ENCODE measurements at places on chromosomes 3 and 15.

DNA sequence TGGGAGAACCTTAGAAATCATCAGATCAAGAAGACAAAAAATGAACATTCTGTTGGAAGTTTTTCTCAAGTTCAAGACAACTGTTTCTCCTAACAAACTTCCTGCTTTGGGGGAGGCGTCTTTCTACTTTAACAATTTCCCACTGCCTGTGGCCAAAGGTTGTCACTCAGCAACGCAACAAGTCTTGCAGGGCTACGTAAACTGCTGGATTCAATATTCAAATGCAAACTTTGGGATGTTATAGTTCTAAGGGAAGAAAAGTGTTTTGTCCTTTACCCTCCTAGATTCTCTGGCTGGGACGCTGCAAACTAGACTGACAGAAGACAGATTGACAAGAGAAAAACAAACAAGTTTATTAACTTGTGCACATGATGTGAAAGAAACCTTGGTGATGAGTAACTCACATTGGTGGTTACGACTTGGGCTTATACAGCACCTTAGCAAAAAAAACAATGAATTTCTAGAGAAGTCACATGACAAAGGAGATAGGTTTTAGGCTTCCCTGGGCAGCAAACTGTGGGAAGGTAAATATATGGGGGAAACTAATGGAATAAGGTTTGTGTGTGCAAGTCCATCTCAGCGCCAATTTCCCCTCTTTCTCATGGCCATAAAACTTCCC, 34.0 kb upstream of the ARPIN start:
- DNase-seq: no peak

DNA sequence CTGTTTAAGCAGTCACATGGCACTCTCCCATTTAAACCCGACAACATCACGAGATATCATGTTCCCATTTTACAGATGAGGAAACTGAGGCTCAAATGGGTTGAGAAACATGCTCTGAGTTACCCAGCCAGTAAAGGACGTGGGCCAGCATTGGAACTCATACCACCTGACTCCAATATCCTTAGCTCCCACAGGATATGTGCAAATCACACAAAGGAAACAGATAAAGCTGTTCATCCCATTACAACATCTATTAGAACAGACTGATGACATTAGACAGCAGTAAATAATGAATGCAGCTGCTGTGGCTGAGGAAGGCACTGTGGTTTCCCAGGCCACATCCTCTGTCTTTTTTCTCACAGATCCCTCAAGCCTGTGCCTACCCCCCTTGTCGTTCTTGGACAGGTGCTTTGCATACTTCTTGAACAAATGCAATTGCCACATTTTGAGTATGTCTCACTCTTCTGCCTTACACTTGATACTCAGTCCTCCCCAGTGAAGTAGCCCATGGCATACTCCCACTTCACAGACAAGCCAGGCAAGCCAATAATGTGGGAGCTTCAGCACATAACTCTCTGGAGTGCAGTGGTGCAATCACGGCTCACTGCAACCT, 17.7 kb downstream of the FRMD4B start:
- no peak for DNase-seq

GRCh38 chr15:80615783-80616391, 79.2 kb upstream of the ABHD17C start:
- DNase-seq: peak; percentile 57

DNA sequence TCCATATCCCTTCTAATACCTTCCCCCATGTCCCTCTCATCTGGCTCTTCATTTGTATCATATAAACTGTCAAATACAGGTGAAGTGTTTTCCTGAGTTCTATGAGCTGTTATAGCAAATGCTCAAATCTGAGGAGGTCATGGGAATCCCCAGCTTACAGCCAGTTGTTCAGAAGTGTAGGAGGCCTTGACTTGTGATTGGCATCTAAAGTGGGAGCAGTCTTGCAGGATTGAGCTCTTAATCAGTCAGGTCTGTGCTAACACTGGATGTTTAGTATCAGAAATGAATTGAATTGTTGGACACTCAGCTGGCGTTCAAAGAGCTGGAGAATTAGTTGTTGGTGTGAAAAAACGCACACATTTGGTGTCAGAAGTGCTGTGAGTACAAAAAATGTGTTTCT, 65.0 kb downstream of the IFT57 start:
- DNase-seq: no peak

DNA sequence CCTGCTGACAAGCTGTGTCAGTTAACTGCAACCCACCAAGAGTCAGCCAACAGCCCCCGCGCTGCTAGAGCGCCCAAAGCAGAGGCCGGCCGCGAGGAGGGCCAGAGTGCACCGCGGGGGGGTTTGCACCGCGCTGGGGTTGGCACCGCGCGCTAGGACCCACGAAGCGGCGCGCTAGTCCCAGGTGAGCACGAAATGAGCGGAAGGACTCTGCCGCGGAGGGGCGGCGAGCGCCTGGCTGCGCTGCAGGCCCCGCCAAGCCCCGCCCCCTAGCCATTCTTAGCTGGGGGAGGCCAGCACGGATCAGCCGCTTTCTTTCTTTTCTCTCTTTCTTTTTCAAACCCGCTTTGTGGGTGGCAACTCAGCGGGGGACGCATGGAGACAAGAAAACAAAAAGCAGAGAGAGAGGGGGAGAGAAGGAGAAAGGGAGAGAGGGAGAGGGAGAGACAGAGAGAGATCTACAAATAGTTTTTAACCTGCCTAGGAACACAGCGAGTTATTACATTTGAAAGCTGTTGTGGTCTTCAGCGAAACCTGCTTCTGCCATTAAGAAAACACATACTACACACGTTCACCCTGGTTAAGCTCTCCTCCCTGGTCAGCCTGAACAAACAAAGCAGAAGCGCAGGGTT, 6.9 kb upstream of the FOXB1 start:
- DNase-seq: no peak

GRCh38 chr3:173397161-173398110, at the start of gene NLGN1:
TSS of gene NLGN1 (plus strand) at chr3:173397744.
- peak; percentile 80 for DNase-seq

DNA sequence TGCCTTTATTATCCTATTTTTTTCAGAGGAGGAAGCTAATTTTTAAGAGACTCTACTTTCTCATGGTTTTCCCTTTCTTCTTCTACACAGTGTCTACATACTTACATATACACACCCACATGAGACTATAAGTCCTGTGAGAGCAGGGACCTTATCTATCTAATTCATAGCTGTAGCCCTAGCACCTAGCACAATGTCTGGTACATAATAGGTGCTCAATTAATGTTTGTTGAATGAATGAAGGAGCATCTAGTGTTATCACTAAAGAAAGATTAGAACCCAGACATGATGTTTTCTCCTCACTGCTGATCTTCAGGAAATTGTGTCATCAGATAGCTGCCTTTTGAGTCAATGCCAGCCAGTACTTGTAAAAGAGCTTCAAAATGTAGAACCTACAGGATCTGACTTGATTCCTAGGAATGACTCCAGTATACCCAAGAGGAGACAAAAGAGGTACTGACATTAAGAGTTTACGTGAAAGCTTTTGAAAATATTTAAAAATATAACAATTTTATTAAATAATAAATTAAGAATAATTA, 2.5 kb downstream of the SCG5 start:
- DNase-seq: peak; percentile 41

GRCh38 chr3:51703068-51703760, 3.7 kb upstream of the GRM2 start:
- DNase-seq: no peak

GRCh38 chr3:40310705-40311104, 1.2 kb downstream of the EIF1B start:
- DNase-seq: no peak

DNA sequence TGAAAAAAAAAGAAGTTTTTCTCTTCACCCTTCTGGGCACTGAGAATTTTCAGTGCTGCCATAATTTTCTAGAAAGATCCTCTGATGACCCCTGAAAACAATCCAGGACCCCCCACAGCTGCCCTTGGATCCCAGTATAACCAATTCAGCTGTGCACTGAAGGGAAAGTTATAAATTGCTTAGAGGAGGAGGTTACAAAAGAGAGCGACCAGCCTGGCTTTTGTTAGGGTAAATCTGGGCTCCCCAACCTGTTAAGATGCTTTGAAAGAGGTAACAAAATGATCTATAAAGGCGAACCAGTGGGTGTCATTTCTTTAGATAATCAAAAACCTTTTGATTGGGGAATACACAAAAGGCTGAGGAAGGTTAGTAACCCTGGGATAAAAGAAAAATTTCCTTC, 407.9 kb upstream of the ATP11B start:
- DNase-seq: no peak

GRCh38 chr3:161026612-161027510, 78.3 kb downstream of the B3GALNT1 start:
- no peak for DNase-seq

GRCh38 chr3:99366663-99367429, 271.5 kb upstream of the COL8A1 start:
- no peak for DNase-seq

GRCh38 chr3:138418601-138419206, 15.7 kb upstream of the ESYT3 start:
- no peak for DNase-seq

DNA sequence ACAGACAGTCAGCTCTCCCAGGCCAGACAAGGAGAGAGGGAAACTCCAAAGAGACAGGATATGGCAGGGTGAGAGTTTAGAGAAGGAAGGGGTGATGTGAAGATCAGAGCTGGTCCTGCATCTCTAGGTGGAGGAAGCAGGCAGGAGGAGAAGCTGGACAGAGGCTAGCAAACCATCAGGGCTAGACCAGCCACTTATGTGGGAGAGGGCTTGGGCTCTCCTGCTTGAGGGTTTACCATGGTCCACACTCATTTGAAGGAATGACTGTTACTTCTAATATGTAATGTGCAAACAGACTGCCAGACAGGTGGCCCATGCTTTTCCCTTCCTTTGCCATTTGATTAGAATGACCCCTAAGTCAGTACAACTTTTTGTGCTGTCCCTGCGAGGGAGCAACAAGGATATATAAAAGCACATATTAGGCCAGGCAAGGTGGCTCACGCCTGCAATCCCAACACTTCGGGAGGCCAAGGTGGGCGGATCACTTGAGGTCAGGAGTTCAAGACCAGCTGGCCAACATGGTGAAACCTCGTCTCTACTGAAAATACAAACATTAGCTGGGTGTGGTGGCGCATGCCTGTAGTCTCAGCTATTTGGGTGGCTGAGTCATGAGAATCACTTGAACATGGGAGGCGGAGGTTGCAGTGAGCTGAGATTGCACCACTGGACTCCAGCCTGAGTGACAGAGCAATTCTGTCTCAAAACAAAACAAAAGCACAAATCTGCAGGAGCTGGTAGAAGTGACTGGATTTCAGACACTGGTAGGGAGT, 41.0 kb upstream of the MANF start:
- DNase-seq: peak; percentile 84

GRCh38 chr15:78437762-78438618, at the start of gene IREB2:
TSS of gene IREB2 (plus strand) at chr15:78438216. CDS start at chr15:78438338, 122 bp downstream.
- DNase-seq: peak; percentile 96

All from HFFc6 (cell line).